B cell (primary cell): ENCODE measurements at places on chromosomes 2 and 18. TPM values are rescaled to one million over a fixed set of nuclear protein-coding genes. Genes with fewer than 3 reads are reported as not detected.

DNA sequence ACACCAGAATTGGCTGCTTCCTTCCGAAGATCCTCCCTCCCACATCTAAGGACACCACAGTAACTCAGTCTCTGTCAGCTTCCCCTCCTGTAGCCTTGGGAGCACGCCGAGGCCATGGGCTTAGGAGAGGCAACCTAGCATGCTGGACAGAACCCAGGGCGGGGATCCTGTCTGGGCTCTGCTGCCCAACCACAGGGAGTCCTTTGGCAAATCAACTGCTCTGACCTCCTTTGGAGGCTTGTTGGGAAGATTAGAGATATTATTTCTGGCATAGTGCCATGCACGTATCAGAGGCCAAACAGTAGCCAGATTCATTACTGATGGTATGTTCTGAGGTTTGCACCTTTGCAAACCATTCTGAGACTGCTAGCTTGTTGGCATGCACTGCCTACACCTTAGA lies 262.7 kb upstream of the EPAS1 start:
- no peak overlapping the region for H3K4me3 ChIP-seq
- DNase-seq, result no peak
- H3K4me1 ChIP-seq, result no peaks in the 10 kb centered on the region
- peaks cover 39% of the 10 kb centered on the region for H3K36me3 ChIP-seq
- H3K27me3 ChIP-seq, result no peaks in the 10 kb centered on the region

GRCh38 chr2:179579800-179580199 lies 281.6 kb downstream of the ZNF385B start:
- H3K27ac ChIP-seq, result no peak overlapping the region
- H3K36me3 ChIP-seq, result no peaks in the 10 kb centered on the region
- H3K27me3 ChIP-seq, result no peaks in the 10 kb centered on the region
- H3K4me3 ChIP-seq, result no peak overlapping the region
- H3K4me1 ChIP-seq, result no peaks in the 10 kb centered on the region

GRCh38 chr2:10185046-10185445 lies 62.5 kb downstream of the RRM2 start:
- no peaks in the 10 kb centered on the region for H3K36me3 ChIP-seq
- no peaks in the 10 kb centered on the region for H3K4me1 ChIP-seq
- DNase-seq, result no peak
- no peak overlapping the region for H3K4me3 ChIP-seq
- H3K27ac ChIP-seq, result no peak overlapping the region

DNA sequence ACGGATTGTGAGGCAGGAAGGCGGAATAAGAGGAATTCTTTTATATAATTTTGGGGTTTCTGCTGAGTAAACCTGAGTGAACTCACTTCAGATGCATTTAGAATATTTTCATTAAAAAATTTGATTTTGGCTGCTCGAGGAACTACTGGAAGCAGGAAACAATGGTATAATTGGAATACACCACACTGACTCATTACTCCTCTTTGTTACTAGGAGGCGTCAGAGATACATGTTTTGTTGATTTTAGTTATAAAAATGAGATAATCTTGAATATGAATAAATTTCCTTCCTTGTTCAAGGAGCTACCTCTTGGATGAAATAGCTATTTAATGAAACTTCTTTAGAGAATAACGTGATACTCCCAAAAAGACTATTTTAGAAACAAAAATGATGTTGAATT lies 97.4 kb downstream of the ANKRD36 start:
- no peak overlapping the region for H3K27ac ChIP-seq
- H3K4me3 ChIP-seq, result no peak overlapping the region
- no peaks in the 10 kb centered on the region for H3K27me3 ChIP-seq
- H3K4me1 ChIP-seq, result no peaks in the 10 kb centered on the region
- no peak for DNase-seq

DNA sequence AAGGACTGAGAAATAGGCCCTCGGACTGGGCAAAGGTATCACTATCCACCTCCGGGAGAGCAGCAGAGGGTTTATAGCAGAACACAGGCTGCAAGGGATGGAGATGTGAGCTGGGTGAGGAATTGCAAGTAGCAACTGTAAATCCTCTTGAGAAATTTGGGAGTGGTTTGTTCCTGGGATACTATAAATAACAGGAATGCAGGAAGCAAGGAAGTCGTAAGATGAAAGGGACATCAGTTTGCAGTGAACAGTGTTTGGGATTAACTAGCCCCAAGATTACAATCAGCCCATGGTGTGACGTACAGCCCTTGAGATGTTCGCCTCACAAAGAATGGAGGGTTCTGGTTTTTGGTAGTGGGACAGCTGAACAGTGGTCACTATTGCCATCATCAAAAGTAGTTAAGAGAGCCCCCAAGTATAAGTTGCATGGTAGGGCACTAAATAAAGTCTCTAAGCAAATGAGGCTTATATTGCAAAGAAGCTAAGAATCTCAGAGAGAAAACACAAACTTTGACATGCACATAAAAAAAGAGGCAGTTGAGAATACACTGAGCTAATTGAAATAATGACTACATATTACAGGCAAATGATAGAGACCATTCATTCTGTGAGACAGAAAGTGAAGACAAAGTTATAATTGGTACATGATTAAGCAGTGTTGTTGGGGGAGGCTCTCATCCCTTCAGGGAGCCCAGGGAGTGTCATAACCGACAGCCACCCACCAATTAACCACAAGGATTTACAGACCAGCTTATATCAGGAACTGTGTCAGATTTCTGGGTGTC lies 362.5 kb upstream of the ACVR2A start:
- no peaks in the 10 kb centered on the region for H3K27me3 ChIP-seq
- no peak overlapping the region for H3K4me3 ChIP-seq
- H3K27ac ChIP-seq, result no peak overlapping the region
- no peak for DNase-seq
- no peaks in the 10 kb centered on the region for H3K36me3 ChIP-seq
- no peaks in the 10 kb centered on the region for H3K4me1 ChIP-seq

DNA sequence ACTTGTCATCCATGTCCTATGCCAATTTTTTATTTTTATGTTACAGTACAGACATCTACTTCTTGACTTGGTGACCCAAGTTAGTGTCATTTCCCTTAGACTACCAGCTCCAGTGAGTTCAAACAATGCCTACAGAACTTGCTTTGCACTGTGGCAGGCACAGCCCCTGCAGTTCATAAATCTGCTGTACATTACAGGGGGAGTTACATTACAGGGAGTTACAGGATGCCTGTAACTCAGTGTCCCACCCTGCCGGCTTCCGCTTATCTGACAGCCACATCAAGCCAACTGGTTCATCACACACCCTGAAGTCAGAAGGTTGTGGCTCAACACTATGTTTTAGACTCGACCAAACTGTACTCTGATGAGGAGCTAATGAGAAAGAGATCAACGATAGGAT lies 7.8 kb upstream of the NPAS2 start:
- peaks cover 8% of the 10 kb centered on the region for H3K27me3 ChIP-seq
- H3K4me1 ChIP-seq, result no peaks in the 10 kb centered on the region
- no peak for DNase-seq
- H3K4me3 ChIP-seq, result no peak overlapping the region
- no peak overlapping the region for H3K27ac ChIP-seq

- no peaks in the 10 kb centered on the region for H3K4me1 ChIP-seq
- H3K36me3 ChIP-seq, result no peaks in the 10 kb centered on the region
- no peaks in the 10 kb centered on the region for H3K27me3 ChIP-seq
Measured at GRCh38 chr2:151153601-151154000, 108.1 kb downstream of the RBM43 start.

GRCh38 chr2:234533626-234534025 lies 36.7 kb upstream of the ARL4C start:
- no peaks in the 10 kb centered on the region for H3K4me1 ChIP-seq
- H3K27ac ChIP-seq, result no peak overlapping the region
- DNase-seq, result no peak
- H3K27me3 ChIP-seq, result no peaks in the 10 kb centered on the region
- H3K36me3 ChIP-seq, result no peaks in the 10 kb centered on the region

DNA sequence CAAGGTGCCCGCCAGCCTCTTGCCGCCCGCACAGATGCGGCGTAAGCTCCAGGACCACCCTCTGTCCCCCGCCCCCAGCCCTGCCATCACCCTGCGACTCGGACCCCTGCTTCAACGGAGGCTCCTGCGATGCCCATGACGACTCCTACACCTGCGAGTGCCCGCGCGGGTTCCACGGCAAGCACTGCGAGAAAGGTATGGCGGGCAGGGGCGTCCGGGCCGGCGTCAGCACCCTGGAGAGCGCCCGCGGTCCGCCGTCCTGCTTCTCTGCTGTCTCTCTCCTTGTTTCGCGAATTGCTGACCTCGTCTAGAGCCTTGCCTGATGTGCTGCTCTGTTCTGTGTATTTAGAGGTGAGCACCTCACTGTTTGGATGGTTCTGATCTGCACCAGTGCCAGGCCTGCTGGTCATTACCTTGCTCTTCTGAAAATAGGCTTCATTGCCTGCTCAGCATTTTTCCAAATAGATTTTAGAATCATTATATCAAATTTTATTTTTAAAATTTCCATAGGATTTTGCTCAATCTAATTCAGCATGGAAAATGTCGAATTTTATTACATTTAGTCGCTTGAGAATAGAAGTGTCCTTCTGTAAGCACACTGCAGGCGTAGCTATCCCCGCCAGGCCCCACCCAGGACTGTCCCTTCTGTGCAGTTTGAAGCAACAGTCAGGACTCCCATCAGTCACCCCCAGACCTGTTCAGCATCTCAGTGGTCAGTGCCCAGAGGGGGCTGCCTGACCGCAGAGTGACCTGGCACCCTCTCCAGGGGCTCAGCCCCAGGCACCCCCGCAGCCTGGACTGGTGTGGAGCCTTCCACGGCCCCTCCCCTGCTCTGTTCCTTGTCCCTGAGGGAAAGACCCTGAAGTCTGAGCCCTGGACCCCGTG lies 51.6 kb downstream of the SNED1 start:
- H3K27me3 ChIP-seq, result no peaks in the 10 kb centered on the region
- H3K27ac ChIP-seq, result no peak overlapping the region
- peaks cover 15% of the 10 kb centered on the region for H3K36me3 ChIP-seq
- no peak for DNase-seq
- H3K4me3 ChIP-seq, result no peak overlapping the region

The UBXN2A gene
- total RNA-seq, result 13.4 and 14.2 TPM in 2 replicates

The MYOM1 gene
- total RNA-seq, result 12.8 and 16.1 TPM in 2 replicates

The SLC9A4 gene
- 0.07 and 0.20 TPM in 2 replicates for total RNA-seq

The CCDC85A gene
- not detected in 2 replicates for total RNA-seq
